ENCODE measurements at places on chromosomes 7 and 10.

- DNase-seq: peak; percentile 15
These were observed 47.6 kb downstream of the STEAP1B start for GRCh38 chr7:22452142-22452959.

- no peak for DNase-seq
These were observed 7.4 kb downstream of the CFAP46 start for GRCh38 chr10:132934953-132935352.

GRCh38 chr7:567305-567883, 47.7 kb upstream of the PDGFA start:
- DNase-seq: no peak

- DNase-seq: no peak
These were observed 83.9 kb downstream of the DNAJB9 start for GRCh38 chr7:108653526-108653925.

- peak; percentile 37 for DNase-seq
These were observed 107.7 kb downstream of the FAM53B start for GRCh38 chr10:124636271-124636995.

DNA sequence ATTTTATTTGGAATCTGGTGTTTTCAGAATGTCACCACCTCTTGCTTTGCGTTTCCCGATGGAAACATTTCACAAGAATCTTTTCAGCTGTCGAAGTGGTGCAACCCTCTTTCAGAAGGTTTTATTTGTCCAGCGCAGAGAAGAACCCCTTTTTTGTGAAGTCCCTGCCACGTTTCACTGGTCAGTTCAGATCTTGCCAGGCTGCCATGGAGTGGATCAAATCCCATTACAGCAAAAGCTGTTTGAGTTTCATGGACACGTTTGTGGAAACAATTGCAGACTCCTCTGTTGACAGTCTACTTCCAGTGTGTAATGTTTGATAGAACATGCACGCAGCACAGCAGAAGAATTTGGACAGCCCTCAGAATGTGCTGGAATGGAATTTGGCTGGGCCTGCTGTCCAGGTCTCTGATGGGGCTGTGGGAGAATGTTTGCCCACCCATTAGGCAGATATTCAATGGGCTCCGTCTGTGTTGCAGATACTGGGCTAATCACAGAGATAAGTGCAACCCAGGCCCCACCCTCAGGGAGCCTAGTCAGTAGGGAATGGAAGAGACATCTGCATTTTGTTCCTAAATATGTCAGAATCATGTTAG, 143.2 kb downstream of the GRK5 start:
- no peak for DNase-seq

DNA sequence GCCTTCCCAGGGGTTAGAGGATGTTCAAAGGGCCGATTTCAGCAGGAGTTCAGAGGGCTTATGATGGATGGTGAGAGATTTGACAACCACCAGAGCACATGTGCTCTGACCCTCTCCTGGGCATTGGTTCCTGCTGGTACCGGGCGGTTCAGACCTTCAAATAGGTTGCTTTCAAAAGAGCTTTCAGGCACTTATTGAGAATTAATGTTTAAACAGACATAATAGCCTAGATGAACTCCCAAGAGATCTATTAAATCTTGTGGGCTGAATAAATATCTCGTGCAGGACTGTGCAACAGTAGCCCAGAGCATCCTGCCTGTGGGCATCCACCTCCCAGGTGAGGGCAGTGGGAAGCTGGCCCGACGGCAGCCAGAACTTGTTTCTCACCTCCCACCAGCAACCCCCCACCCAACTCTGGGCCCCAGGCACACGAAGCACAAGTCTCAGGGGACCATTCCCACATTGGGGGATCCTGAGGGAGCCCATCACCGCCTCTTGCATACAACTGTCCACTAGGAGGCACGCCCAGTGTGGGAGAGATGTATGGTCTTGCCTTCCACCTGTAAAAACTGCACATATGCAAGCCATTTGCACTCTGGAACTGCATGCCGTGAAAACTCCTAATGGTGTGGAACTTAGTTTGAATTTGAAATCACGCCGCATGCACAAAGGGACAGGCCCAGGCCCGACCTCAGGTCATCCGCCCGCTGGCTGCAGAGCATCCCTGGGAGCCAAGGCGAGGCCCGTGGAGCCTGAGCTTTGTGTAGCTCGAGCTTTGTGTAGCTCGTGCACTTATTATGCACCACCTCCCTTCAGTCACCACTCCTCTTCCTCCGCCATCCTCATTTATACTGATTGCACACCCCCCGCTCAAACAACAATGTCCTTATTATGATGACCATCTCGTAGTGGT, 147.8 kb downstream of the ADCY1 start:
- DNase-seq: no peak

DNA sequence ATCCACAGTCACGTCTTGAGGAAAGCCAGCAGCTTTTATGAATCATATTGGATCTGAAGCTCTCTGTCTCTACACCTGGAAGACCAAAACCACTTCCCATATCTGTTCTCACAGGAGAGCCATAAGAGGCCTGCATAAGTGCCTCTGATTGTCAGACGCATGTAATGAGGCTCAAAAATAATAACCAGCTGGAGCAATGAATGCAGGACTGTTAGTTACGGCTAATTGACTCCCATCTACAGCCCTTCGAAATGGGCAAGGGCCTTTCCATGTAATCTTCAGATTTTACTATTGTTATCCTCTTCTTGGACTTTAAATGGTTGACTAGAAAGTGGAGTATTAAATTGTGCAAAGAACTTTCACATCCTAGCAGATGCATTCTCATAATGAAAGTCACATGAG, 4.4 kb upstream of the SEMA3C start:
- DNase-seq: no peak

DNA sequence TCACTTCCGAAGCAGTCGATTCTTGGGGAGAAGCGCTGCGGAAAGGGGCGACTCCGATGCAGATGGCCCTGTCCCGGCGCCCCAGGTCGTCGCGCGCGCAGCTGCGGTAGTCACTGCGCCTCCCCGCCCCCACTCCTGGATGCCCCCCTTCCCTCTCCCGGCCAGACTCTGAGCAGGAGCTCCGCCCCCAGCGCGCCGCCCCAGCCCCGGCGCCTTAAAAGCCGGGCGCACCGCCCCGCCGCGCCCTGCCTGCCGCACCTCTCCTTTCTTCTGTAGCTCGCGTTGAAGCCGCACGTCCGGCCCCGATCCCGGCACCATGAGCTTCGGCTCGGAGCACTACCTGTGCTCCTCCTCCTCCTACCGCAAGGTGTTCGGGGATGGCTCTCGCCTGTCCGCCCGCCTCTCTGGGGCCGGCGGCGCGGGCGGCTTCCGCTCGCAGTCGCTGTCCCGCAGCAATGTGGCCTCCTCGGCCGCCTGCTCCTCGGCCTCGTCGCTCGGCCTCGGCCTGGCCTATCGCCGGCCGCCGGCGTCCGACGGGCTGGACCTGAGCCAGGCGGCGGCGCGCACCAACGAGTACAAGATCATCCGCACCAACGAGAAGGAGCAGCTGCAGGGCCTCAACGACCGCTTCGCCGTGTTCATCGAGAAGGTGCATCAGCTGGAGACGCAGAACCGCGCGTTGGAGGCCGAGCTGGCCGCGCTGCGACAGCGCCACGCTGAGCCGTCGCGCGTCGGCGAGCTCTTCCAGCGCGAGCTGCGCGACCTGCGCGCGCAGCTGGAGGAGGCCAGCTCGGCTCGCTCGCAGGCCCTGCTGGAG, at the start of gene INA:
Gene INA, plus strand, starts transcription at position 243 of the 817 bp plus-strand sequence. Its CDS starts 74 bp downstream, at position 317.
- DNase-seq: no peak

DNA sequence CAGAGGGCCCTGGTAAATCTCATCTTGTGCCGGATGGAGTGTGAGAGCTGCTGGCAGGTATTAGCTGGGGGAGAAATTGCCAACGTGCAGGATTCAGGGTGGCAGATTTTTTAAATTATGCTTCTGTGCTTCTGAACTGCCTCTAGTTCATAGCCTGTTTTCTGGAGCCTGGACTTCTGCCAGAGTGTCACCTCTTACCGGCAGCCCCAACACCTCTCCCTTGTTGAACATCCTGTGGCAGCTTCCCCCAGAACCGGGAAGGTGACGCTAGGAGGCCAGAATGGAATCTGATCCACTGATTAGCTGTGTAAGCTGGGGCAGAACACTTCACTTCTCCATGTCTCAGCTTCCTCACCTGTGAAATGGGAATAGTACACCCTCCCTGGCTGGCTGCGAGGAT, 5.1 kb downstream of the VWA2 start:
- DNase-seq: no peak

GRCh38 chr10:12564173-12564572, 214.8 kb downstream of the CAMK1D start:
- DNase-seq: no peak

GRCh38 chr7:7720193-7720592, 1.8 kb upstream of the RPA3 start:
- DNase-seq: no peak

GRCh38 chr7:132635127-132635526, 58.9 kb upstream of the PLXNA4 start:
- no peak for DNase-seq

DNA sequence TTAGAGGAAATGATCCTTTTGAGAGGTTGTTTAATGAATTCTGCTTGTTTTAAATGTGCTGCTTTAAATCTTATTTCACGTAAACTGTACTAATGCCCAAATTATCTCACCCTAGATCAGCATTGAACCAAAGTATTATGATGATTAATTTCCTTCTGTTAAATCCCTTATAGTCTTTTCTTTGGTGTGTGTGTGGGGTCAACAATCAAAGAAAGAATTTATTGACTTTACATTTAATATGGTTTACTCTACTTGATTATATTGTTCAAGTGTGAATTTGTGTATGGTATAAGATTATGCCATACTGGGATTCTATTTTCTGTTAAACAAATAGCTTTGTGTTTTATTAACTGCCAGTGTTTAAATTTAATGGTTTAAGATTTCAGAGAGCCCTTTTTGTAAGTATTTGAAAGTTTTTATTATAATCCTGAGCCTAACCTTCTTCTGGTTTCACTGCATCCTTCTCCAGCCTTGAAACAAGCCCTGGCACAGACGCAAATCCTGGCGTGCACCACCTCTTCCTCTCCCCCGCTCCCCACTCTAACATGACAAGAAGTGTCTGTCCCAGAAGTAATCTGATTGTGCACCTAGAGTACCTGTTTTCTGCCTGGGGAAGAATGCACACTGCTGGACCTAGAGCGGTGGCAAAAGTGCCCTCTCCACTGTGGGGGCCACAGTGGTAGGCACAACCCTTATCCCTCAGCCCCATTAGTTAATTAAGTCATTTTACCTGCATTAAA, 70.6 kb downstream of the KAT6B start:
- no peak for DNase-seq

DNA sequence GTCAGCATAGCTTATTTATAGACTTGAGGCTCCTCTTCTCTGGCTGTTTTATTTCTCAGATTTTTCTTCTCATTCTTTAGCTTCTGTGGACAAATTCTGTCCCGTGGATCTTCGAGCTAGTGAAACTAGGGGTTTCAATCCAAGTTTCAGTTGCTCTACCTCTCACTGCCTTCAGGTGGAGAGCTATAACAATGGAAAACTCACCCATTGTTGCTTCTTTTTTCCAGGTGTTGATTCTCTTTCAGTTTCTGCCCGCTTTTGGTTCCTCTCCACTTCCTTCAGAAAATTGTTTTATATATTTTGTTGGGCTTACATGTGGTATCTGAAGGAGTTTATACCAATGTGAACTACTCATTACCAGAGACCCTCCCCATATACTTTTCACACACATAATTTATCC, 266.1 kb downstream of the TCF7L2 start:
- no peak for DNase-seq

GRCh38 chr7:36273836-36274235, 115.8 kb upstream of the ANLN start:
- no peak for DNase-seq

DNA sequence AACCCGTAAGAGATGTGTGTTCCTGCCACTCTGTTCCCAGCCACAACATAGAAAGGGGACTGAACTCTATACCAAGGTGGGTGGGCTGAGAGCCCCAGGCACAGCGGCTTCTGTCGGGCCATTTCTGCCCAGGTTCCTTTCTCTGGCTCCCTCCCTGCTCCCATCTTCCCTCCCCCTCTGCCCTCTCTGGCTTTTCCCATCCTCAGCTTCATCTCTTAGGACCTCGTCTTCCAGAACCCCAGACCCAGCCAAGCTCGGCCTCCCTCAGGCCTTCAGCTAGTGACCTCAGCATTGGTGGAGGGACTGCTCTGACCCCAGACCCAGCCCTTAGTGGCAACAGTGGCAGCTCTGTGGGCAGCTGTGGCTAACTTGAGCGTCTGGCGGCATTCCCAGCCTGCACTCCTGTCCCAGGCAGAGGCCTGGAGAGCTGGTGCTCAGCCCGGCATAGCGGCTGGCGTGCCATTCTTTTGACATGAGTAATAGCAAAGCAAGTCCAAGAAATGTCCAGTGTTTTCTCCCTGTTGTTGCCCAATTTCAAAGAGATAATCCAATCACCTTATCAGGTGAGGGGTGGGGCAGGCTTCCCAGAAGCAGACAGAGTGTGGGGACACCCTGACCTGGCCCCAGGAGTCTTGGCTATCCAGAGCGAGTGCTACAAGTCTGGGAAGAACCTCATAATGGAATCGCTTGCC, 15.9 kb downstream of the PTPRE start:
- no peak for DNase-seq

DNA sequence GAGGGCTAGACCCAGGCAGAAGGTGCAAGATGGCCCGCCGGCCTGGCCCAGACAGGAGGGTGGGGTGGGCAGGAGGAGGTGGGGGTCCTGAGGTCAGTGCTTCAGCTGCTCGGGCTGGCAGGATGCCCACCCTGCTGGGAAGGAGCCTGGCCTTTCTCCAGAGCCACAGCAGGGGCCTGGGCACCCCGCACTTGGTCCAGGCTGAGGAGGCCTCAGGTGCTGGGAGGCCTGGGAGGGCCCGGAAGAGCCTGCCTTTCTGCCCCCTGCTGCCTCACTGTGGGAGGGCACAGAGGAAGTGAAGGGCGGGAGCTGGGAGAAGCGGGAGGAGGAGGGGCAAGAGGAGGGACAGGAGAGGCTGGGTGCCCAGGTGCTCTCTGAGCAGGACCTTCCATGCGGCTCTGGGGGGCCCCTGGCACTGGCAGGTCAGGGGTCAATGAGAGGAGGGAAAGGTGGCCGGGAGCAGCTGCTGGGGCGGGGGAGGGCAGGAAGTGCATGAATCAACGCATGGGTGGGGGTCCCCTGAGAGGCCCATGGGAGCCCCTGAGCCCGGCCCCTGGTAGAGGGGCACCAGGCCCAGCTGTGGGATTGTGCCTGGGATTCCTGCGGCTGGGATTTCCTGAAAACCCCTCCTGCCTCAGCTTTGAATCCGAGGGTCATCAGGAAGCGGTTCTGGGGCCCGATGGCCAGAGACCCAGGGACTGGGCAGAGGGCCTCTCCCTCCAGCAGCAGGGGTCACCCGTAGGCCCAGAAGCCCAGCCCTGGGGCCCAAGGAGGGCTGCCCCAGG, 49.9 kb downstream of the PWWP2B start:
- DNase-seq: peak; percentile 54

- no peak for DNase-seq
These were observed 26.4 kb downstream of the ENTPD1 start for GRCh38 chr10:95782318-95782717.

- no peak for DNase-seq
These were observed 347.4 kb downstream of the RPS24 start for GRCh38 chr10:78381107-78381506.

GRCh38 chr10:88415533-88416130, 167.5 kb downstream of the RNLS start:
- DNase-seq: no peak

GRCh38 chr7:148385009-148385682, 205.4 kb upstream of the C7orf33 start:
- no peak for DNase-seq
